Iris pigment epithelial cell (primary cell): ENCODE measurements at places on chromosomes 12 and 14.

GRCh38 chr12:106651552-106651951, 68.7 kb downstream of the RFX4 start:
- no peak for DNase-seq

DNA sequence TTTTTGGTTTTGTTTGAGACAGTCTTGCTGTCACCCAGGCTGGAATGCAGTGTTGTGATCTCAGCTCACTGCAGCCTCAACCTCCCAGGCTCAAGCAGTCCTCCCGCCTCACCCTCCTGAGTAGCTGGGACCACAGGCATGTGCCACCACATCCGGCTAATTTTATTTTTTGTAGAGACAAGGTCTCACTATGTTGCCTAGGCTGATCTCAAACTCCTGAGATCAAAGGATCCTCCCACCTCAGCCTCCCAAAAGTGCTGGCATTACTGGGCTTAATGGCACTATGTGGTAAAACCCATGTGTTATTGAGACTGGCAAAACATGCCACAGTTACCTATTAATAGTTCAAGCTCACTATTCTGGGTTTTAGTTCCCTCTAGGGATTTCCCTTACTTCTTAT, 51.2 kb upstream of the KCNH3 start:
- no peak for DNase-seq

GRCh38 chr12:4139191-4139590, 134.4 kb upstream of the CCND2 start:
- no peak for DNase-seq

- DNase-seq, result no peak
Observed at GRCh38 chr14:65954942-65955341, 531.2 kb upstream of the CCDC196 start.

DNA sequence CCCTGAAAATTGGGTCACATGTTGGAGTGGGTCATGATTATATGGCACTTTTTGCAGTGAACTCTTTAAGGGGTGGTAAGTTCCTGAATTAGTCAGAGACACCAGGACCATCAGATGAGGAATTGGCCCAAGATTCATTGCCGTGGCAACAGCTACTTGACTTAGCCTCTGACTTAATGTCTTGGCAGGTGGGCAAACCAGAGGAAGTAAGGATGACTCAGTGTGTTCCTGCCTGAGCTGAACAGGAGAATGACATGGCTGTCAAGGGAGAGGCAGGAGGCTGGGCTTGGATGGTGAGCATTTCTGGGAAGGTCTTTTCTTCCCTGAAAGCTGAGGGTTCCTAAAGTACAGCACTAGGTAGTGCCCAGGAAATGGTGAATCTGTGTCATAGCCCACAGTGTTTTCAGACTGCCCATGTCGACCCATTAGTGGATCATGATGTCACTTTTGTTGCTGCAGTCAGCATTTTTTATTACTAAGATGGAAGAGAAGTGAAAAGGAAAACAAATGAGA, 170.1 kb upstream of the PWP1 start:
- peak; percentile 98 for DNase-seq

- no peak for DNase-seq
Observed at GRCh38 chr12:48419116-48419935, 53.0 kb upstream of the ANP32D start.
